ENCODE measurements at places on chromosomes 7 and 10. TPM values are rescaled to one million over a fixed set of nuclear protein-coding genes. Genes with fewer than 3 reads are reported as not detected.

DNA sequence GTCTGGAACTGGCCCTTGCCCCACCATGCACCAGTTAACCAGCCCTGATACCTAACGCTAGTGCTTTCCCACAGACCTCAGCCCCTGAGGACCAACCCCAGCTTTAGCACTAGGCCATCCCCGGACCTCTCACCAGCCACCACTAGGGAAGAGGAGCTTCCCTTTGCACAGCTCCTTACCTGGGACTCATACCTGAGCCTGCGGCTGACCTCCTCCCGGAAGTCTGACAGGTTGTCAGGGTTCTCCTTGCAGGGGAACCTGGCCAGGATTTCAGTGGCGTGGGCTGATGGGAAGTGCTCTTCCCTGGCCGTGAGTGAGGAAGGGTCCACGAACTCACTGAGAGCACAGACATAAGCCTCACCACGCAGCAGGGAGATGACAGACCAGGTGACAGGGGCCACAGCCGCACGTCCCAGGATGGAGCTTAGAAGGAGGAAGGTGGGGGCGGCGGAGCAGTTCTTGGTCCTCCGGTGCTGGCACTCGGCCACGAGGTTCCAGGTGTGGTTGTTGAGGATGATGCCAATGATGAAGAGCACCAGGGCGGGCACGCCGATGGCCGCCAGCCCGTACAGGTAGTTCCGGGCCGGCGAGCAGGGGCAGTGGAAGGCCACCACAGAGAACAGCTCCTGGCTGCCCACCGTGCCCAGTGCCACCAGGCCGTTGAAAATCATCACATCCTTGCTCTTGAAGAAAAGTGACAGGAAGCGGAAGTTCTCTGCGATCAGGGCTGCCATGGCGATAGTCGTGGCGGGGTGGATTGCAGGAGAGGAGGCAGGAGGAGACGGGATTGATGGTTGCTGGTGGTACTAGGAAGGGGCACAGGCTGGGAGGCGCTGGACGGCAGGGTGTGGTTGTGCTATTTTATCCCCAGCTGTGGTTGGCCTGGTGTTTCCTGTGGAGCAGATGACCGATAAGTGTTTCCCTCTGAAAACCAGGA, 2.7 kb downstream of the CALHM2 start:
- H3K36me3 ChIP-seq: no peaks in the 10 kb centered on the region
- DNase-seq: no peak
- H3K27ac ChIP-seq: no peak overlapping the region
- no peaks in the 10 kb centered on the region for H3K27me3 ChIP-seq
- no peak overlapping the region for H3K4me3 ChIP-seq
- no peaks in the 10 kb centered on the region for H3K4me1 ChIP-seq

GRCh38 chr7:26319636-26320035, 28.0 kb downstream of the SNX10 start:
- H3K4me1 ChIP-seq: no peaks in the 10 kb centered on the region
- DNase-seq: no peak
- no peaks in the 10 kb centered on the region for H3K36me3 ChIP-seq
- no peak overlapping the region for H3K27ac ChIP-seq

The INPP5F gene
- total RNA-seq: 15.9 TPM

GRCh38 chr7:28336806-28337205, 75.5 kb upstream of the CREB5 start:
- no peaks in the 10 kb centered on the region for H3K36me3 ChIP-seq
- H3K27ac ChIP-seq: no peak overlapping the region
- no peaks in the 10 kb centered on the region for H3K27me3 ChIP-seq

GRCh38 chr7:98982686-98983085, 104.4 kb downstream of the TRRAP start:
- H3K4me3 ChIP-seq: no peak overlapping the region
- no peaks in the 10 kb centered on the region for H3K4me1 ChIP-seq
- DNase-seq: no peak

The FIS1 gene
- total RNA-seq: 238 TPM

The CYP26A1 gene
- total RNA-seq: not detected

DNA sequence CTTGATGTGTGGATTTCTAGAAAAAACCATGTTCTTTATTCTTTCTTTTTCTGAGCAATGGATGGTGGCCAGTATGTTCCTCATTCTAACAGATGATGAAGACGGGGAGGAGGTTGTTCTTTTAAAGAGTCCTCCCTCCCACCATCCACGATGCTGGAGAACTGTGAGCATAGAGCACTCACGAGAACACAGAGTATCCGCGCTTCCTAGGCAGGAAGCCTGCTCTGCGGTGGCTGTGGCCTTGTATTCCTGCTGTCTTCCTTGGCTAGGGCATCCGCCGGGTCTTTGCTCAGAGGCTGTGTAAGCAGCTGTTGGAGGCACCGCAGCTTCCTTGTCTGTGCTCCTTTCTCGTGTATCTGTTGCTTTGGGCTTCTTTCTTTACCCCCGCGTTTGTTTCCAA, 214.2 kb downstream of the CCDC3 start:
- H3K36me3 ChIP-seq: no peaks in the 10 kb centered on the region
- H3K4me1 ChIP-seq: peaks cover 2% of the 10 kb centered on the region
- no peaks in the 10 kb centered on the region for H3K27me3 ChIP-seq
- no peak overlapping the region for H3K27ac ChIP-seq
- DNase-seq: no peak
- H3K4me3 ChIP-seq: no peak overlapping the region

- H3K36me3 ChIP-seq: no peaks in the 10 kb centered on the region
- H3K27ac ChIP-seq: no peak overlapping the region
- no peaks in the 10 kb centered on the region for H3K27me3 ChIP-seq
- no peak for DNase-seq
- no peak overlapping the region for H3K4me3 ChIP-seq
- no peaks in the 10 kb centered on the region for H3K4me1 ChIP-seq
These were observed 378.8 kb downstream of the TYW1 start for GRCh38 chr7:67375427-67375826.

The TFEC gene
- 0.85 TPM for total RNA-seq

DNA sequence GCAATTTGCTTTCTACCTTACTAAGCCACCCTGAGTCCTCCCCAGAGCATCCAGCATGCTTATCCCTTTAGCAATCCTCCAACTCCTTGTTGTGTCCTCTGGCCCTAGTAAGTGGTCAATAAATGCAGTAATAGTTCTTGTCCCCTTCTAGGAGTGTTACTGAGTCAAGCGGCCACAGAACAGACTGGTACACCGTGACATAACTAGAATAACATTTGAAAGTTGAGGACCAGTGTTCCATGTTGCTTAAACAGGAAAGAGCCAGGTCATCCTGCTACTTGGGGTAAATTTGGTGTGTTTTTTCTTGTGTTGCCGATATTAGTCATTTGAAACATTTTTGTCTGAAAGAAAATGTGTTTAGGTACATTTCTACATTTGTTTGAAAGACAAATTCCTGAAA, 4.8 kb upstream of the CDK6 start:
- no peaks in the 10 kb centered on the region for H3K4me1 ChIP-seq
- no peaks in the 10 kb centered on the region for H3K36me3 ChIP-seq
- no peak overlapping the region for H3K4me3 ChIP-seq
- H3K27me3 ChIP-seq: no peaks in the 10 kb centered on the region

The ANLN gene
- 13.6 TPM for total RNA-seq

DNA sequence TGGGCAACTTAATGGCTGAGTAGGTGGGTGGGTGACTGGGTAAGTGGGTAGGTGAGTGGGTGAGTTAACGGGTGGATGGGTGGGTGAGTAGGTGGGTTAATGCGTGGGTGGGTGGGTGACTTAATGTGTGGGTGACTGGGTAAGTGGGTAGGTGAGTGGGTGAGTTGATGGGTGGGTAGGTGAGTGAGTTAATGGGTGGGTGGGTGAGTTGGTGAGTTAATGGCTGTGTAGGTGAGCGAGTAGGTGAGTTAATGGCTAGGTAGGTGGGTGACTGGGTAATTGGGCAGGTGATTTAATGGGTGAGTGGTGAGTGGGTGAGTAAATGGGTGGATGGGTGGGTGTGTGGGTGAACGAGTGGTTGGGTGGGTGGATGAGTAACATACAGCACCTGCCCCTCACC, 243.0 kb upstream of the MGMT start:
- H3K4me1 ChIP-seq: no peaks in the 10 kb centered on the region
- H3K27me3 ChIP-seq: no peaks in the 10 kb centered on the region
- H3K36me3 ChIP-seq: no peaks in the 10 kb centered on the region
- no peak for DNase-seq
- no peak overlapping the region for H3K4me3 ChIP-seq
- H3K27ac ChIP-seq: no peak overlapping the region

Data from prostate gland (tissue), 2 donors.